ENCODE measurements at places on chromosomes 13 and 19. TPM values are rescaled to one million over a fixed set of nuclear protein-coding genes. Genes with fewer than 3 reads are reported as not detected.

FUT6 gene
- total RNA-seq = under 0.01 TPM

PGLYRP2 gene
- total RNA-seq = not detected

VSTM2B gene
- not detected for total RNA-seq

COX7A1 gene
- 4.9 TPM for total RNA-seq

IGFL4 gene
- not detected for total RNA-seq

ADAMTSL5 gene
- total RNA-seq = 55.7 TPM

LRRC4B gene
- not detected for total RNA-seq

HAUS8 gene
- 3.1 TPM for total RNA-seq

SPATA13 gene
- 2.0 TPM for total RNA-seq

KISS1R gene
- total RNA-seq = not detected

CNMD gene
- not detected for total RNA-seq

SIGLEC5 gene
- 1.2 TPM for total RNA-seq
